ENCODE measurements at places on chromosomes 1 and 21. TPM values are rescaled to one million over a fixed set of nuclear protein-coding genes. Genes with fewer than 3 reads are reported as not detected.

RPTN gene
- not detected for total RNA-seq

MUTYH gene
- 34.2 TPM for total RNA-seq

DNA sequence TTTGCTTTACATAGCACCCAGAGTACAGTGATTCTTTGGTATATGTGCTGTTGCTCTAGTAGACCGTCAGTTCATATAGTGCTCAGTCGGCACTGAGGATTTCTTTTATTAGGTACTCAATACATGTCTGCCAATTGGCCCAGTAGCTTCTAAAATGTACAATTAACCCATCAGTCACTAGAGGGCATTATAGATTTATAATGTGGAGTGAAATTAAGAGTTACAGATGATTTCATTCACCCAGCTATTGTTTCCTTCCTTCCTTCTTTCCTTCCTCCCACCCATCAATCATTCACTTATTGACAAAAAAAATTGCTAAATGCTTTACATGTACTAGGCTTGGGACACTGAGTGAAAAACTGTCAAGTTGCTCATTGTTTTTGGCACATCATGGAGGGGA, 263.6 kb upstream of the USP24 start:
- DNase-seq: no peak

- no peak for DNase-seq
Observed at GRCh38 chr1:99062192-99062591, 57.5 kb upstream of the PLPPR5 start.

DNA sequence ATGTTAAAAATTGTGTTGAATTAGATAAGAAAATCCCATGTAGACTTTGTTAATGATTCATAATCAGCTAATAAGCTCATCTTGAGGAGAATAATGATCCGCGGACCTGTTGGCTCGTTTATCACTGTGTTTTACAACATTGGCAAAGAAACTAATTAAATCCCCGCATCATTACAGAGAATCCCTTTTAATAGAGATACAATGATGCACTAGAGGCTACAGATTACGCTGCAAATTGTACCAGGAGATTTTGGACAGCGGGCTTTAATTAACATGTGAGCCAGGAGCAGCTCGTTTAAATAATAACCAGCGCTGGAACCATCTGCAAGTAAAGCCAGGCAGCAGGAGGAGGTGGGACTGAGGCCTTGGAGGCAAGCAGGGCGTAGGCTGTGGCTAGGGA, 280.3 kb upstream of the POU3F1 start:
- no peak for DNase-seq

GRCh38 chr1:50416150-50416527, 7.1 kb downstream of the DMRTA2 start:
- DNase-seq: no peak
